Suppressor macrophage treated with lipopolysaccharide for 4 hours (primary cell): ENCODE measurements at places on chromosomes 2 and 18.

GRCh38 chr2:64523666-64524603, at the start of gene AFTPH:
Gene AFTPH (plus strand): TSS chr2:64524328. CDS start chr2:64551475, 27,147 bp downstream.
- DNase-seq, result peak; percentile 99

- DNase-seq, result peak; percentile 20
These were observed 29.3 kb upstream of the LBH start for GRCh38 chr2:30201990-30202389.

DNA sequence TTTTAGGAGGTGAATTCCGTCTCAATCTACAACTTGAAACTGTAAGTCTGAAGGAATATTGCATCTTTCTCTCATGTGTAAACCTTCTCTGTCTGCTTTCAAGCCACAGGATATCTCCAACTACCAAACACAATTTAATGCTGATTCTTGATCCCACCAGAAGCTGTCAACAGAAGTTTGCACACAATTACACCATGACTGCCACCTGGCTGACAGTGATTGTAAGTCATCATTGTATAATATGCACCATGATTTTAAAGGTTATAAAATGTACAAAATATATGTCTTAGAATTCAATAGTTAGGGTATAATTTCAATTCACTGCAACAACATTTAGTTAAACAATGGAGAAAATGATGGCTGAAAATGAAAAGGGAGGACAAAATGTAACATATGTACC, 18.4 kb downstream of the PREPL start:
- peak; percentile 19 for DNase-seq

DNA sequence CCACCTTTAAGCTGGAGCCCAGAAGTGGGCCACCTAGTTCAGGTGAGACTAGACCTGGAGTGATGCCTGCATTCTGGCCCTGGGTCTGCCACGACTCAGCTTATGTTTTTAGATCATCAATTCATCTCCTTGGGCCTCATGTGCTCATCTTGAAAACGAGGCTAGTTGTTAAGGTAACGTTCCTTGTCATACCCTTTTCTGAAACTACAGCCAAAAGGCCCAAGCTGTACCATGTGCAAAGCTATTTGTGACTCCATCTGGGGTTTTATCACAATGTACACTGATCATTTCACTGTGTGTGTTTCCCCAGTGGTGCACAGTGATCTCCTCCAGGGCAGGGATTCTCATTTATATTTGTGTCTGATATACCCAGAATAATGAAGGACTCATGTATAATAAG, 138.4 kb upstream of the COPS8 start:
- no peak for DNase-seq

DNA sequence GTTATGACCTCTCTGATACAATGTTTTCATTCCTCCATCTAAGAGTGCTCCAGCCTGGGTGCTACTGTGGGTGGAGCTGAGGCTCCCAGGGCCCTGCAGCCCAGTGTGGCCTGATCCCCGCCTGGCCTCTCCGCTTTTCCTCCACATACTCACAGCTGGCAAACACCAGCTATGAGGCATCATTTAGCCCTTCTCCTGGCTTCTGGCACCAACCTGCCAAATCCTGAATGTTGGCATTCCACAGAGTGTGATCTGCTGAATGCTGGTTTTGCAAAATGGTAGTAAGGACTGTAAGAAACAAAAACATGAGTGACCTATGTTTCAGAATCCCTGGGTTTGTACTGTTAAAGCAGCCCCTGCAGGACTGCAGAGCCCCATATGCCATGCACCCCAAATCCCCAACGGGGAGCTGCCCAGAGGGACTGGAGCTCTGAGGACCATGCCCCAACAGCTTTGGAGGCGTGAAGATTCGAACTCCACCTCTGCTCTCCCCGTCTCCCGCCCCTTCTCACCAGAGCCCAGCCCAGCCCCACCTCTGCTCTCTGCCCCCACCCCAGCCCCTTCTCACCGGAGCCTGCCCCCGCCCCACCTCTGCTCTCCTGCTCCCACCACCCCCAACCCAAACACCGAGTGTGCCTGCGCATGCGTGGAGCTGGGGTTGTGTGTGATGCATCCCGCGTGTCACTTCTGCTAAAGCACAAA, 4.2 kb downstream of the SLC66A2 start:
- DNase-seq, result no peak

DNA sequence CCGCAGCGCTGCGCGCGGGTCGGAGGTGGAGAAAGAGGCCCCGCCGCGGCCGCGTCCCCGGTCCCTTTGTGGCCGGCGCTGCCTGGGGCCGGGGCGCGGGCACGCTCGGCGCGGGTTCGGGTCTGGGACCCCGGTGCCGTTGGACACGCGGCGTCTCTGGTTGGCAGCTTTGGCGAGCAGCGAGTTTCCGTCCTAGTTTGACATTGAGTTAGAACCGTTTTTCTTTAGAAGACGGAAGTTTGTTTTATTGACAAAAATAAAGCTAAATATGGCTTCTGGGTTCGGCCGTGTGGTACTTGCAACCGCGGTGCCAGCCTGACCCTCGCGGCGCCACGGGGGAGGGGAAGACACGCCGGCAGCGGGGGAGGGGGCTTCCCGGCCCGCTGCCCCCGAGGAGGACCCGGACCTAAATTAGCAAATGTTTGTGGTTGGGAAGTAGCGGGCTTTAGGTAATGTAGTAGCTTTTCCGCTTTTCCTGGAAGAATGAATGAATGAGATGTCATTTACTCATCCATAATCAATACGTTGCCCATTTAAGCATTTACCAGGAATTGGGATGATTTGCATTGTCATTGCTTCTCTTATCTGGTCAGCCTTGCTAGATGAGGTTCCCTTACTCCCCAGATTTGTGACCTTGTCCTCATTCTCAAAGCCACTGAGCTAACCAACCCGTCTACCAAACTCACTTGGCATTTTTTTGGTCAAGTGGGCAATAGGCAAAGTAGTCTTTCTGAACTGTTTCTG, 530 bp downstream of the GALNT1 start:
- peak; percentile 28 for DNase-seq

- no peak for DNase-seq
These were observed 129.4 kb downstream of the SH3RF3 start for GRCh38 chr2:109258376-109258775.

GRCh38 chr2:61109291-61109690, 43.6 kb downstream of the SANBR start:
- DNase-seq, result no peak

- no peak for DNase-seq
These were observed 22.1 kb downstream of the SERPINE2 start for GRCh38 chr2:224016963-224017362.
